ENCODE measurements at places on chromosomes 5 and 9. TPM values are rescaled to one million over a fixed set of nuclear protein-coding genes. Genes with fewer than 3 reads are reported as not detected.

DNA sequence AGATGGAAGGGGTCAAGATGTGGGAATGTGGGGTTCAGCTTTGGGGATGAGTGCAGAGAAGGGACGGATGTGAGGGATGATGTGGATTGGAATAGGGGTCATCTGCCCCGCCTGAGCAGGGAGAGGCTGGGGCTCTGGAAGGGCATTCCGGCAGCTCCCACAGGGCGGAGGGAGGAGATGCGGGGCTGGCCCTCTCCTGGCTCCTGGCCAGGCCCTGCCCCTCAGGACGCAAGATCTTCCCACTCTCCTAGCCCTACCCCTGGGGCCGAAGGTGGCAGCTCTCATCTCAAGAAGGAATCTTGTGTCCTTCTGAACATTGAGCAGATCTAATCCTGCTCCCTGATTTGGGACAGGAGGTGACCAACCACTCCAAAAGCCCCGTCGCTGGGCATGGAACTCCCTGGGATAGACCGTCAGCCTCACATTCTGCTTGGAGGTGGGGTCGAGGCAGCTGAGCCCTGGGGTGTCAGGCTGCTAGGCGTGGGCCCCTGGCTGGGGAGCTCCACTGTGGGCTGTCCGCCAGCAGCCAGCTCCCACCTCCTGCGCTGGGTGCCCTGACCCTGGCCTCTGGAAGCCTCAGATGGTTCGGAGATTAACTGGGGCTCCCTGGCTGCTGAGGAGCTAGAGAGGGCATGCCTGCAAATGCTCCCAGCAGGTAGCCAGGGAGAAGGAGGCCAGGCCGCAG is 125.2 kb downstream of the ZNF354C start:
- peaks cover 3% of the 10 kb centered on the region for H3K4me1 ChIP-seq
- H3K27me3 ChIP-seq = peaks cover 54% of the 10 kb centered on the region
- H3K36me3 ChIP-seq = no peaks in the 10 kb centered on the region
- no peak overlapping the region for H3K27ac ChIP-seq

DNA sequence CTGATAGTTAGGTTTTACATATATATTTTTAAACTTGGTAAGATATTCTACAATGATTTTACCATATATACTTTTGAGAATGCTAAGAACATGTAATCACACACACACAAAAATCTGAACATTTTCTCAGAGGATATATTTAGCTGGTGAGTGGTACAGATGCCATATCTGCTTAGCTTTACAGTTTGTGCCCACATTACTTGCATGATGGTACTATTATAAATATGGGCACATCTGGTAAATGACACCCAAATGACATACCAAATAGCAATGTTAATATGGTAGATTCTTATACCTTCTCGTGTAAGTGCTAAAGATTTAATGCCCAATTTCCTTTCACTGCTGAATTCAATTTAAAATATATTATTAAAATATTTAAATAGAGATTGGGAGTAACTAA is 56.6 kb downstream of the LSM11 start:
- no peak overlapping the region for H3K4me3 ChIP-seq
- H3K4me1 ChIP-seq = peaks cover 5% of the 10 kb centered on the region
- no peak for DNase-seq

GRCh38 chr9:131361202-131361833 is 32.6 kb upstream of the PRRC2B start:
- H3K4me3 ChIP-seq = no peak overlapping the region
- H3K4me1 ChIP-seq = peaks cover 13% of the 10 kb centered on the region
- H3K27me3 ChIP-seq = no peaks in the 10 kb centered on the region
- no peaks in the 10 kb centered on the region for H3K36me3 ChIP-seq
- no peak for DNase-seq
- no peak overlapping the region for H3K27ac ChIP-seq

DNA sequence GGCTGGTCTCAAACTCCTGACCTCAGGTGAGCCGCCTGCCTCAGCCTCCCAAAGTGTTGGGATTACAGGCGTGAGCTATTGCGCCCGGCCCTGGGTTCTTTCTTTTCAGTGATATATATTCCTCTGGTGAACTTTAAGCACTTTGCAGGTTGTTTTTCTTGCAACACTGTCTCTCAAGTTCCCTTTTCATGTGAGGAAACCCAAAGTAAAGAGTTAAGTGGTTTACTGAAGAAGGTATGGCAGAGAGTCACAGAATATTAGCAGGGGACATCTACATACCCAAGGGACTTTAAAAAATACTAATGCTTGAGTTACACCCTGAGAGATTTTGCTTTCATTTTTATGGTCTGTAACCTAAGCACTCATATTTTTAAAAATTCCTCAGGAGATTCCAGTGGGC is 6.7 kb upstream of the GAPT start:
- H3K27ac ChIP-seq = no peak overlapping the region
- DNase-seq = no peak
- H3K4me3 ChIP-seq = no peak overlapping the region
- peaks cover 2% of the 10 kb centered on the region for H3K4me1 ChIP-seq
- H3K36me3 ChIP-seq = no peaks in the 10 kb centered on the region

GRCh38 chr5:173972607-173972924 is 16.4 kb upstream of the C5orf47 start:
- DNase-seq = no peak
- H3K4me1 ChIP-seq = peaks cover 11% of the 10 kb centered on the region
- peaks cover 39% of the 10 kb centered on the region for H3K27me3 ChIP-seq

GRCh38 chr9:35732800-35733541 is 505 bp downstream of the CREB3 start:
- peaks cover 3% of the 10 kb centered on the region for H3K36me3 ChIP-seq
- peak overlapping the region; percentile 98 for H3K4me3 ChIP-seq
- no peak overlapping the region for H3K27ac ChIP-seq
- H3K4me1 ChIP-seq = peaks cover 15% of the 10 kb centered on the region
- no peak for DNase-seq
- H3K27me3 ChIP-seq = no peaks in the 10 kb centered on the region

DNA sequence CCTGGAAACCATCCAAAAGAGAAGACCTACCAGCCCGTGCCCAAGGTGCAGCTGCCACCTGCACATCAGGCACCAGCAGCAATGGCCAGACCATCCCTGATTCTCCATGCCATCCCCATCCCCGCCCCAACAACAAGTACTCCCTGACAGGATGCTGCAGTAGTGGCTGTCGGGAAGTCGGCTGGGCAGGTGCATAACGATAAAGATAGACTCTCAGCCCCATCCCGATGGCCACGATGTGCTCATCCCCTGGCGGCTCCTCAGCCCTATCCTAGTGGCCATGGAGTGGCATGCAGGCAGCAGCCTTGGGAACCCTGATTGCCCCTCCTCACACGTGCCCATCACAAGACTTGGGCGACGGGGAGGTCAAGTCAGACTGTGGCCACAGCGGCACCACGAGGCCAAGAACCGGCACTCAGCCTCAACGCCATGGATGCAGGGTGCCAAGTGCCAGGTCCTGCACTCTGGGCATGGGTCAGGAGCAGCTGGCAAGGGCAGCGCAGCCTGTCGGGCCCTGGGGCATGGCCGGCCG is 368.8 kb upstream of the SPATA31A5 start:
- no peaks in the 10 kb centered on the region for H3K27me3 ChIP-seq
- H3K27ac ChIP-seq = no peak overlapping the region
- DNase-seq = no peak
- H3K36me3 ChIP-seq = no peaks in the 10 kb centered on the region
- H3K4me3 ChIP-seq = no peak overlapping the region
- H3K4me1 ChIP-seq = no peaks in the 10 kb centered on the region

DNA sequence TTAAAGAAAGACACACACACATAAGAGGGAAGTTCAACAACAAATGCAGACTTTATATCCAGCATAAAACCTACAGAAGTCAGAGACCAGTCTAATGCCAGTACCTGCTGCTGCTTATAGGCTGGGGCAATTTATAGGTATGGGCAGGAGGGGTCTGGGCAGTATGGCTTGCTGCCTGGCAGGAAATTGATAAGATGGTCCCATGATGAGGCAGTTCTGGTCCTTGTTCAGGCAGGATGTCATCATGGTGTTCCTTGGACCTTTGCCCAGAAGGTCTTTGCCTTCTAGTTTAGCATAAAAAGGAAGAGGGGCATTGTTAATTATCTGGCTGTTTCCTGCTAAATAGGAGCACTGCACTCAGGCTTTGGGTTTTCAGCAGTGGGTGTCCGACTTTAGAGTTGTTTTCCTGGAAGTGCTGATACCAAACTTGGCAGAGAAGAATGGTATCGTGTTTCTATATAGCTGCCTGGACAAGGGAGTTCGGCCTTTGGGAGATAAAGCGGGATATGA is 10.4 kb upstream of the PDCD1LG2 start:
- H3K27me3 ChIP-seq = no peaks in the 10 kb centered on the region
- H3K36me3 ChIP-seq = no peaks in the 10 kb centered on the region
- H3K4me3 ChIP-seq = no peak overlapping the region
- no peak overlapping the region for H3K27ac ChIP-seq

DNA sequence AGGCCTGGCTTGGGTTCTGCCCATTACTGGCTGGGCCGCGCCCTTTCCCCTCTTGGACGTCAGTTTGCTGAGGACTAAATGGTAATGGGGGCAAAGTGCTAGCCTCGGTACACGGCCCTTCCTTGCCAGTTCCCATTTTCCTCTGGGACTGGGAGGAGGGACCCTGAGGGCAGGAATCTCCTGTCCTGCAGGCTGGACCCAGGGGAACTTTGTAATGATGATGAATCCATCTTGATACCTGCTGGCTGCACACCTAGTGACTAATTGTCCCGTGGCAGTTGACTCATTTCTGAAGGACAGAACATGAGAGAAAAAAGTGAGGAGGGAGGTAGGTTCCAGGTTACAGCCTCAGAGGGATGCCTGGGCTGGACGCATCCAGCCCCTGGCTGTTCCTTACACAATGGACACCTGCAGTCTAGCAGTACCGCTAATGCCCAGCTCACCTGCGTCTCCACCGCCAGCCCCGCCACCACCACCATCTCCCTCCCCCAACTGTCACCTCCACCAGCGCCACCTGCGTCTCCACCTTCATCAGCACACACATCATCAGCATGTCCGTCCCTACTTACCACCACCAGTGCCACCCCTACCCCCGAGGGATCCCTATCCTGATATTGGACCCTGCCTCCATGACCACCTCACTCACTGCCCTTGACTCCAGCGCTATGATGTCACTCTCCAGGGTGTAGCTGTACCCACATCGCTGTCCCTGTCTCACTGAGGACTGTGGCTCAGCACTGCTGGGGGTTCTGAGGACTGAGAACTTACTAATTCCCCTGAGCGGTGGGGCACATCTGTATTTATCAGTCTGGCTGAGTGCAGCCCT is 4.3 kb downstream of the CDHR2 start:
- peak overlapping the region; percentile 43 for H3K4me3 ChIP-seq
- no peaks in the 10 kb centered on the region for H3K27me3 ChIP-seq
- DNase-seq = no peak
- peak overlapping the region; percentile 95 for H3K27ac ChIP-seq
- no peaks in the 10 kb centered on the region for H3K36me3 ChIP-seq

DNA sequence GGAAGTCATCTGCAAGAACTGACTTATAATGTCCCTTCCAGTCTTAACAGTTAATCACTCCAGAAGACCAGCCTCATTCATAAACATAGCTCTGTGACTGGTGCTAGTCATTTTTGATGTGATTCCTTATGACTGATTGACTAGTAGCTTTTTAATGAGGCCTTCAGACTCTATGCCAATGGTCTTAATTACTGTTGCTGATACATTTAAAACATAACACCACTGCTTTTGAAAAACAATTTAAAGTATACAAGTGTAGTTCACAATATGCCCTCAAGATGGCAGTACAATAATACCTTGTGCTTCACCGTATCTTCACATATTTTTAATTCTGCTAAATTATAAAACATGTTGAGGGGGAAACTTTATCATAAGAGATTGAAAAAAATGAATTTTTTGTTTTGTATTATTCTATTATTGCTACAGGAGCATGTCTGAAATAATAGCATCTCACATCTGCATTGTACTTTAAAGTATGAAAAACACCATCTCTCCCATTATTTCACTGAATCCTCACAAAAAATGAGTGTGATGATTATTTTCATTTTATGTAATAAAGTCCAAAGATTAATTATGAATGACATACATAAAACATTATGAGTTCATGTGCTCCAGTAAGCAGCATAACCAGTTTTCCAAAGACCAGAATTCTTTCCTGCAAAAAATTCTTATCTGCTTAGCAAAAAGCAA is 55.2 kb upstream of the SHISAL2B start:
- H3K36me3 ChIP-seq = peaks cover 3% of the 10 kb centered on the region
- H3K4me1 ChIP-seq = peaks cover 4% of the 10 kb centered on the region
- H3K27me3 ChIP-seq = peaks cover 32% of the 10 kb centered on the region
- no peak overlapping the region for H3K27ac ChIP-seq
- DNase-seq = no peak

GRCh38 chr5:89437450-89438435 is 554.8 kb upstream of the MEF2C start:
- no peak overlapping the region for H3K4me3 ChIP-seq
- H3K36me3 ChIP-seq = no peaks in the 10 kb centered on the region
- no peaks in the 10 kb centered on the region for H3K4me1 ChIP-seq
- DNase-seq = no peak

- H3K4me3 ChIP-seq = no peak overlapping the region
- H3K4me1 ChIP-seq = no peaks in the 10 kb centered on the region
- H3K36me3 ChIP-seq = peaks cover 2% of the 10 kb centered on the region
- DNase-seq = no peak
- H3K27ac ChIP-seq = no peak overlapping the region
Measured at GRCh38 chr9:99322299-99322698, 100.2 kb downstream of the SEC61B start.

GRCh38 chr5:76808141-76808691 is 10.6 kb upstream of the F2RL1 start:
- H3K36me3 ChIP-seq = peaks cover 2% of the 10 kb centered on the region
- H3K4me1 ChIP-seq = peaks cover 3% of the 10 kb centered on the region
- H3K27ac ChIP-seq = no peak overlapping the region
- no peak overlapping the region for H3K4me3 ChIP-seq
- H3K27me3 ChIP-seq = no peaks in the 10 kb centered on the region

- no peak overlapping the region for H3K27ac ChIP-seq
- no peak for DNase-seq
- no peak overlapping the region for H3K4me3 ChIP-seq
- no peaks in the 10 kb centered on the region for H3K27me3 ChIP-seq
- peaks cover 5% of the 10 kb centered on the region for H3K36me3 ChIP-seq
Measured at GRCh38 chr9:112489039-112489546, 2.5 kb downstream of the KIAA1958 start.

DNA sequence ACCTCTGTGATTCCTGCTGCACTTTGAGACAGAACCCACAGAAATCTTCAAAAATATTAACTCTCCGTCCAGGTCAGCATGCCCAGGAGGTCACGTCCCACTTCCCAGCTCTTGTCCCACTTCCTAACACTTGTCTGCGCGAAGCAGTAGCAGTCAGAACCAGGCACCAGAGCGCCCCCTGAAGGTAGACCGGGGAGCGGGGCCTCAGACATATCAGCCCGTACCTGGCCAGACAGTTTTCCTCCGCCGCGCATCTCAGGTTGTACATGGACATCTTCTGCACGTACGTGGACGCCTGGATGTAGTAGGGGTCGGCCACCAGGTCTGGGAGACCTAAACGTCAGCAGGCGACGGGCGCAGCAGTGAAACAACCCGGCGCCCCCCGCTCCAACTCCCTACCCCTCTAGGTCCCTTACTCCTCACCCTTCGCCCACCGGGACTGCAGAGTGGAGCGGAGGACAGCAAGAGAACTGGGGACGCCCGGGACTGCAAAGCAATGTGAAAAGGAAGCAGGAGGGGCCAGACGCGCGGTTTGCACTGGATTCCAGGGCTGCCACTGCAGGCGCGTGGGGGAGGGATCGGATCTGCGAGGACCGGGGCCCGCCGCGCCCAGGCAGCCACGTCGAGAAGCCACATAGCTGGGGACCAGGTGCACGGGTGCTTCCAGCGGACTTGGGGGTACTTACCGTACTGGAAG is 1.2 kb downstream of the LOX start:
- H3K36me3 ChIP-seq = peaks cover 4% of the 10 kb centered on the region
- peak overlapping the region; percentile 87 for H3K4me3 ChIP-seq
- H3K27me3 ChIP-seq = peaks cover 61% of the 10 kb centered on the region

Gene CYSRT1
- total RNA-seq = not detected

Gene PRRX2
- total RNA-seq = not detected

Gene CCL19
- total RNA-seq = not detected

Gene FST
- not detected for total RNA-seq
